Fibroblast of gingiva (primary cell): ENCODE measurements at places on chromosomes 6 and 20.

GRCh38 chr20:10247440-10247839, 28.8 kb downstream of the SNAP25 start:
- no peak for DNase-seq

GRCh38 chr6:9515633-9516606, 899.0 kb downstream of the TFAP2A start:
- peak; percentile 58 for DNase-seq

- no peak for DNase-seq
These were observed 577.8 kb downstream of the MAFB start for GRCh38 chr20:40111282-40111681.

DNA sequence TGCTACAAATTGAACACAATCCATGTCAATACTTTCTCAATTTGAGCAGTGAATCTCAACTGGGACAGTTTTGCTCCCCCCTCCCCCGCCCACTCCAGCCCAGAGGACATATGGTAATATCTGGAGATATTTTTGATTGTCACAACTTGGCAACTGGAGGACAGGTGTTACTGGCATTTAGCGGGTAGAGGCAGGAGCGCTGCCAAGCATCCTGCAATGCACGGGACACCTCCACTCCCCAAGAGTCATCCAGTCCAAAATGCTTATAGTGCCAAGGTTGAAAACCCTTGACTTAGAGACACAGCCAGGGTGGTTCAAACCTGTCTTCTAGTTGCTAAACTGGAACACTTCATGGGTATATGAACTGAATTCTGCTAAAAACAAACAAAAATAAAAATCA, 26.9 kb upstream of the LRRC1 start:
- no peak for DNase-seq

DNA sequence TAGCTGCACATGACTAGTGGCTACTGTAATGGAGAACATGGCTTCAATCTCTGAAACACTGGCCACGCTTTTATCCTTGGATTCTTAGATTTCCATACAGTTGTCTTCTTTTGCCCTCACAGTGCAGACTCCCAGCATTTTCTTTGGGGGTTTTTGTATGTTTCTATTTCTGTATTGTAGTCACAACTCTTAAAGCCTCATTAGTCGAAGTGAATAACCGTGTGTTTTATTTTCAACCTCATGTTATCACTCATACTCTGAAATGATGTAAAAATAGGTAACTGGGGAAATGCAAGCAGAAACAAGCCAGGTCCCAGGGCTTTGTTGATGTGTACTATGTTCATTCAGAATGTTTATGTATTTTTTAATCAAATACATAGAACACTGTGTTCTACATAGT, 162.9 kb downstream of the JARID2 start:
- no peak for DNase-seq

DNA sequence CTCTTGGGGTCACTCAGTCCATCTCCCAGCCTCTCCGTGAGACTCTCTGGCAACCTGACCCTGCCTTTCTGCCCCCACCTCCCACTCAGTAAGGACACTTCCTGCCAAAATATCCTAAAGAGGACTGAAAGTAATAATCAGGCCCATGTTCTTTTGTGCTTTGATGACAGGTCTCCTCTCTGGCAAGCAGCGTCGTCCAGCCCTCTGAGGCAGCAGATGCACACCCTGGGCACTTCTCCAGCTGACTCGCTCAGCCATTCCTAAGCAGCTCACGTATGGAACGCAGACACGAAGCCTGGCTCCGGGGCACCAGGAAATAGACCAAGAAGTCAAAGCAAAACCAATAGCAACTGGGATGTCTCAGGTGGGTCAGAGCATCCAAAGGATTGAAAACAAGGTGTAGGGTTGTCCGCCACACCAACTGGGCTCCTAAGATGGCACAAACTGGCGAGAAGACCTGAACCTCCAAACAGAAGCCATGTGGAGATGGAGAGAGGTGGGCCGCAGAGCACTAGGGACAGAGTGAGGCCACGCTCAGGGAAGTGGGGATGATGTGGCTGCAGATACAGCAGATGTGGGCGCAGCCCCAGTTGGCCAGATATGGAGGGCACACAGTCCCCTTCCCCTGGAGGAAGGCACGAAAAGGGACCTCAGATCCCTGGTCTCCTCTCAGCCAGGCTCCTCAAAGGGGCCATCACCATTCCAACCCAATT, 99.3 kb downstream of the PRND start:
- DNase-seq: peak; percentile 50

DNA sequence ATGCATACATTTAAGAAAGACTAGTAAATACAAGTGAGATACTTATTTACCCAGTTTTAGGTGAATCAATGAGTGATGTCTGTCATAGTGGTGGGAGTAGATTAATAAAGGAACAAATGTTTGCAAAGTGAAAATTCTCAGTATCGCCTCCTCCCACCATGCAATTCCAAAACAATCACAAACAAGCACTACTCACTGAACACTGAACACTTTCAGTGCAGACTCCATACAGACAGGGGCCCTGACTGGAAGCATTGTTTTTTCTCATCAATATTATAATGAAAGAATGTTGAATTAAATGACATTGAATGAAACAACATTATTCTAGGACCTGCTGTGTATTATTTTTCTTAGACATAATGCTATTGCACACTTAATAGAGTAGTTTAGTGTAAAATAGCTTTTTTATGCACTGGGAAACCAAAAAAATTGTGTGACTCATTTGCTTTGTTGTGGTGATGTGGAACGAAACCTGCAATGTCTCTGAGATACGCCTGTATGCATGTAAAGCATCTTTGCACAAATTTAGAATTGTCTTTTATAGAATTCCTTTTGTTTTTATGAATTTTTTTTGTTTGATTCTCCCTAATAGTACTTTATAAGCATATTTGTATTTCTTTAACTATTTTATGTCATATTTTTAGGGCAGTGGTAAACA, 317.5 kb downstream of the UTRN start:
- DNase-seq: no peak

DNA sequence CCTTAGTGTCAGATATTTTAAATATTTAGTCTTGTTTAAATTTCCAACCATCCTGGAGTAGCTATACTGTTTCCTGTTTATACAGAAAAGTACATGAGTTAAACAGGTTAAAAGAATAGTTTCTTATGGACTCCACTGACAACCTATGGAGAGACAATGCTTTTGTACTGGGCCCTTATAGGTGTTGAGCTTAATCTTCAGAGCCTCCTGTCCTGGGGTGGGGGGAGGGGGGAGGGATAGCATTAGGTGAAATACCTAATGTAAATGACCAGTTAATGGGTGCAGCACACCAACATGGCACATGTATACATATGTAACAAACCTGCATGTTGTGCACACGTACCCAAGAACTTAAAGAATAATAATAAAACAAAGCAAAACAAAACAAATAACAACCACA, 322.9 kb downstream of the GRIK2 start:
- DNase-seq: no peak

- DNase-seq: no peak
These were observed 108.0 kb downstream of the SLC22A3 start for GRCh38 chr6:160456214-160456546.

DNA sequence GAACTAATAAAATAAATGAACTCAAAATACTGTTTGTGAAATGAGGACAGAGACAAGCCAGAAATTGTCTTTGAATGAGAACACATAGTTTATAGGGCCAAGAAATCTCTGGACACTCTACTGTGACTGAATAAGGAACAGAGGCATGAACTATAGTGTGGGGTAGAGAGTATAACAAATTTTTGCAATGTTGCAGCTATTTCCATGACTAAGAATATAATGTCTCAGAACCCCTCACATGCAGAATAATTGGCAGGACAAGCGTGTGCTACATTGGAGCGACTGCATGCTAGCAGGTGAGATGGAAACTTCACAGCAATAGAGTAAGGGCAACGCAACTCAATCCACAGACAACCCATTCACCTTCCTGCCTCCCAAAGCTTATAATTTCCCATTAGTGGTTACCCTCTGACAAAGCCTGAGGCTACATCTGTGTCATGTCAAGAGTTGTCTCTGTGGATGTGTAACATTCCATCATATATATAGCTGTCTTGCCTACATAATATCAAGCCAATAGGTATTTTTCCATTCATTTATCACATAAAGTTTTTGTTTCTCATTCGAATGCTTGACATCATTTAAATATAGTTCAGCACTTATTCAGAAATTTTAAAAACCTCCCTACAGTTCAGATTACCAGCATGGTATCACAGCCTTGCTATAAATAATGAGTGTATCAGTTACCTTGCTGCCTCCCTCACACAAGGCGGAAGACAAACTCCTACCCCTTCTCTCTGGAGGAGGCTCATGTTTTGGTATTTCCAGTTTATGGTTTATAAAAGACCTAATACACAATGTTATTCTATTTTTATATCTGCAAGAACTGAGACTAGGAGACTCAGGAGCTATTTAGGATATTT, 47.9 kb upstream of the ECHDC1 start:
- DNase-seq: no peak

- DNase-seq: no peak
These were observed 19.8 kb downstream of the XKR7 start for GRCh38 chr20:31987744-31988143.

DNA sequence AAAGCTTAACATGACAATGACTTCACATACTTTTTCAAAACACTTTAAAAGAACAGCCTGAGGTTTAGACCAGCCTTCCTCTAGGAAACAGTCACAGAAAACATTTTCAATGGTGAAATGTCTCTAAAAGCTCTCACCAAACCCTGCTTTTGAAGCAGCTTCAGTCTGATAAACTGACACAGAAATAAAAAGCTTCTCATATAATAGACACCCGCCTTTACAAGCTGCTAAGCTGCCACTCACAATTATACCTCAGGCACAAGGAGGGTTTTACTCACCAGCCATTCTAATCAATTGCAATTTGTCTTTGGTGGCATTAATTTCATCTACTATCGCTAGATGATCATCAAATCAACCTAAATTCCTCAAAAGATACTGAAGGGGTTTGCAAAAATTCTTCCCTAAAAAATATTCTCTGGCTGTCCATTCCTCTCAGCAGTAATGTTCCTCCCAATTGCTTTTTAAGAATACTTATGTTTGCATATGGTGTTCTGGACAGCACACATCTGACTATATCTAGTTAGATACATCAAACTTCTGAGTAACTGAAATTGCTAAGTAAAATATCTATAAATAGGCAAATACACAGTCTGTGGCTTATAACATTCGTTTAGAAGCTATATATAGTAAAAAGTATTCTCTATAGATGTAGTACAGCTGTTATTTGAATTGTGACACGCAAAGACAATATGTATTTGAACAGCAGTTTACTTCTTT, 29.4 kb downstream of the KIF13A start:
- DNase-seq: no peak

DNA sequence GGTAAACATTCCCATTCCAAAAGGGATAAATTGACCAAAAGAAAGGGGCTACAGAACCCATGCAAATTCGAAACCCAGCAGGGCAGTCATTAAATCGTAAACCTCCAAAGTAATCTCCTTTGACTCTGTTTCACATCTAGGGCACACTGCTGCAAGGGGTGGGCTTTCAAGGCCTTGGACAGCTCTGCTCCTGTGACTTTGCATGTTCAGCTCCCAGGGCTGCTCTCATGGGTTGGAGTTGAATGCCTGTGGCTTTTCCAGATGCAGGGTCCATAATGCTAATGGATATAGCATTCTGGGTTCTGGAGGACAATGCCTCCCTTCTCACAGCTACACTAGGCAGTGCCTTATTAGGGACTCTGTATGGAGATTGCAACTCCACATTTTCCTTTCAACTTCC, 211.9 kb upstream of the MANEA start:
- DNase-seq: no peak

- DNase-seq: no peak
These were observed 2.0 kb downstream of the TSHZ2 start for GRCh38 chr20:52974179-52974594.

- DNase-seq: no peak
These were observed 70.5 kb upstream of the MYLIP start for GRCh38 chr6:16058201-16058928.

GRCh38 chr6:150529646-150530045, 70.0 kb upstream of the PLEKHG1 start:
- no peak for DNase-seq

DNA sequence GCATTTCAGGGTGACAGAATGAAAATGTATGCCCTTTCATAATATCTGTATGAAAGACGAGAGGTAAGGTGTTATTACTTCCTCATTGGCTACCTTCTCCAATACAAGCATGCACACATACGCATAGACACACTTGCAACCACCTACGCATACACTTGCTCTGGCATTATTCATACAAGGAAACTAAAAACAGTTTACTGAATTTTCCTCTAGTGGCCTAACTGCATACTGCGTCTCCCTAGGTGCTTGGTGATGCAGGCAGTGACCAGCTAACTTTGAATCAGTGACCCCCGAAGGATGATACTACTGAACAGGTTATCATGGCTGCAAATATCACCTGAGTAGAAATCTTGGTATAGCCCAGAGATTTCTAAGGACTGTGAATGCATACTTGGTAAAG, 593.1 kb downstream of the PKHD1 start:
- no peak for DNase-seq

GRCh38 chr20:46689754-46690085, 476 bp upstream of the TP53RK start:
- DNase-seq: no peak

GRCh38 chr6:129680633-129681032, 29.3 kb downstream of the ARHGAP18 start:
- DNase-seq: no peak
